ENCODE measurements at places on chromosomes 3 and 15. TPM values are rescaled to one million over a fixed set of nuclear protein-coding genes. Genes with fewer than 3 reads are reported as not detected.
A peak's percentile ranks its signal among the peaks of the same experiment; 100 is the strongest.

- DNase-seq, result no peak
Measured at GRCh38 chr3:138803006-138803653, 31.6 kb downstream of the PIK3CB start.

- no peak for DNase-seq
Measured at GRCh38 chr3:72766866-72767265, 81.4 kb downstream of the SHQ1 start.

- DNase-seq, result no peak
Measured at GRCh38 chr3:131277836-131278497, 103.6 kb upstream of the NUDT16 start.

- peak; percentile 47 for DNase-seq
Measured at GRCh38 chr3:66037330-66037985, 1.3 kb downstream of the MAGI1 start.

DNA sequence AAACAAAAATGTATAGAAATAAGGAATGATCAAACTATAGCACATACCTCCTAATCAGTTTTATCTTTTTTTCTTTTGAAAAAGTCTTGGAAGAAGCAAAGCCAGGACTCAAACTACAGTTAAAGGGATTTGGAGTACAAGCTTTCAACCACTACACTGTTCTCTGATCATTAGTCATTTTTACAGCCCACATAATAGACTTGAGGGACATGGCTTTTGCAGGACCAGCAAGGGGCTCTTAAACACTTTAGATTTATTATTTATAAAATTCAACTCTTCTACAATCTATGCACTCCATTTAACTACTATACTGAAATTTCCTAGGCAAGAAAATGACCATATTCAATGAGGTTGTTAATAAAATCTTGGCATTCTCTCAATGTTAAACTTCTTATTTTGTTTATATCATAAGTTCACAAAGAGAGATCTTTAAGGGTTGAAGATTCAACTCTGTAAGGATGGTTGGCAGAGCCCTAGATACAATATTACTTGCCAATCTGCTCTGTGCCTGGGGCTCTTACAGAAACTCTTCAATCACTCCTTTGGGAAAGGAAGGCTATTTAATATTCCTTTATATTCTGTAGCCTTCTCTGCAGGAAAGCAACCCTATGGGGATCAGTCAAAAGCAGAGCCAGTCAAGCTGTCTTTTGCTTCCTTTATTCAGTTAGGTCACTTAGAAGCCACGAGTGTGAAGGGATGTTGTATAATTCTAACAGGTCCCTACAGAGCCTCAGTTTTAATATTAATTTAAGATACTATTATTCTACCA lies 557.7 kb upstream of the SGO1 start:
- no peak for DNase-seq

LRRC31 gene
- total RNA-seq, result not detected

UMPS gene
- total RNA-seq, result 11.6 TPM
